Calu3 (cell line): ENCODE measurements at places on chromosomes 11 and 22. TPM values are rescaled to one million over a fixed set of nuclear protein-coding genes. Genes with fewer than 3 reads are reported as not detected.

DNA sequence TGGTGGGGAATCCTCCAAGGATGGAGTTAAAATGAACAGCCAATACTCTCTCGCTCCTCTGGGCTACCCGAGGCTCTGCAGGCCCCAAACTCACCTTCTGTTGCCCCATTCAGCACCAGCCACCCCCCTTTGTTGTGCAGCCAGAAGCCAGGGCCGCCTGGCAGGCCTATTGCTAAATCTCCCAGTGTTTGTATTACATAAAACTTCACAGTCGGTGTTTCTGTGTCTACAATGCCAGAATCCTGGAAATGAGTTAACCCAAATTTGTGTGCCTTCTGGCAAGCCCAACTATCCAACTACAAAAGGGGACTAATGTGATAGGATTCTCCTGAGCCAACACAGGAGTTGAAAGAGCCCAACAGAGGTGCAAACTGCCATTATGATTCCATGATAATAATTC lies 9.3 kb downstream of the KCNJ5 start:
- DNase-seq, result no peak

Gene PARVA
- total RNA-seq, result 18.3 and 22.9 TPM in 2 replicates

Gene OR56A1
- total RNA-seq, result not detected in 2 replicates

DNA sequence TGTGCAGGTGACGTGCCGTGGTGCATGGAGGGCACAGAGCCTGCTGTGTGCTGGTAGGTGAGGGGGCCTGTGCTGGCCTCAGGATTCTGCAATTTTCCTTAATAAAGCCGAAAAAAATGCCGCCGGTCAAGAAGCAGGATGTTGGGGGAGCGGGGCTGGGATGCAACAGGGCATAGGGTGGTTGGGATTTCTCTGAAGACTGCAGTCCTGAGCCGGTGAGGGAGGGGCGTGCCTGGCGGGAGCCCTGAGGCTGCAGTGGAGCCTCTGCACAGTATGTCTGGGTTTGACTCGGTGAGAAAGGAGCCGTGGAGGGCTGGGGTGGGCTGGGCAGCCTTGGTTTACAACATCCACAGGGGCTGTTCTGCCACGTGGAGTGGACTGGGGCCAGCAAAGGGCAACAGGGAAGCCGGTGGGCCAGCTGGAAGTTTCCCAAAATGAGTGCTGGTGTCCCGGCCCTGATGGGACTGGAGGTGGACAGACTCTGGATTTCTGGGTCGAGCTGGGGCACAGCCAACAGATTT lies 1.3 kb downstream of the CDHR5 start:
- no peak for DNase-seq

DNA sequence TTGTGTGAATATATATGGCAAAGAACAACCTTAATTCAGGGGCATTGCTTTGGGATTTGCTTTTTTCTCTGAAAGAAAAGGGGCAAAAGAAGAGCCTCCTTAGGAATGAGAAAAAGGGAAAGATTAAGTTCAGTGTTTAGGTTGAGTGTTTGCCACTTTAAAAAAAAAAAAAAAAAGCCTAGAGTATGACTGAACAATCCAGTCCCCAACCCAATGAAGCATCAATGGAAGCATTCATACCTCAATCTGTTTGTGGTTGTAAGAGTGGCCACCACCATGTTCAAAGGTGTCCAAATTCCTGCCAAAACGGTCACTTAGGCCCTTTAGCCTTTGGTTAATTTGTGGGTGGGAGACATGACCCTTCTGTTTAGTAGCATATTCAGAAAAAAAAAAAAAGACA lies 260.6 kb downstream of the SOX6 start:
- DNase-seq, result no peak

DNA sequence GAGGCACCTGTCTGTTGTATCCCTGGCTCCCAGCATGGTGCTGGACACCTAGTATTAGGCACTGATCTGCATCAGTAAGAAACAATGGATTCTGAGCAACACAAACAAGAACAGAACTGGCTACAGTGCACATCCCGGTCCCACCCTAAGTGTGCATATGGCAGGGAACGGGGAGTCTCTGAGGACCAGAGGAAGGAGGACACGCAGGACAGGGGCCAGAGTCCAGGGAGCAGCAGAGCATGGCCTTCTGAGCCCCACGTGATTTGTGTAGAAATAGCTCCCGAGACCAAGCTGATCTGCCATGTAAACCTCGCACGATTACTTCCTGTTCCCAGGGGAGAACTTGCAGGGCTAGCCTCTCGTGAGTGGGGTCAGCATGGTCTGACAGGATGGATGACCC lies 12.7 kb upstream of the SNX32 start:
- DNase-seq, result no peak

DNA sequence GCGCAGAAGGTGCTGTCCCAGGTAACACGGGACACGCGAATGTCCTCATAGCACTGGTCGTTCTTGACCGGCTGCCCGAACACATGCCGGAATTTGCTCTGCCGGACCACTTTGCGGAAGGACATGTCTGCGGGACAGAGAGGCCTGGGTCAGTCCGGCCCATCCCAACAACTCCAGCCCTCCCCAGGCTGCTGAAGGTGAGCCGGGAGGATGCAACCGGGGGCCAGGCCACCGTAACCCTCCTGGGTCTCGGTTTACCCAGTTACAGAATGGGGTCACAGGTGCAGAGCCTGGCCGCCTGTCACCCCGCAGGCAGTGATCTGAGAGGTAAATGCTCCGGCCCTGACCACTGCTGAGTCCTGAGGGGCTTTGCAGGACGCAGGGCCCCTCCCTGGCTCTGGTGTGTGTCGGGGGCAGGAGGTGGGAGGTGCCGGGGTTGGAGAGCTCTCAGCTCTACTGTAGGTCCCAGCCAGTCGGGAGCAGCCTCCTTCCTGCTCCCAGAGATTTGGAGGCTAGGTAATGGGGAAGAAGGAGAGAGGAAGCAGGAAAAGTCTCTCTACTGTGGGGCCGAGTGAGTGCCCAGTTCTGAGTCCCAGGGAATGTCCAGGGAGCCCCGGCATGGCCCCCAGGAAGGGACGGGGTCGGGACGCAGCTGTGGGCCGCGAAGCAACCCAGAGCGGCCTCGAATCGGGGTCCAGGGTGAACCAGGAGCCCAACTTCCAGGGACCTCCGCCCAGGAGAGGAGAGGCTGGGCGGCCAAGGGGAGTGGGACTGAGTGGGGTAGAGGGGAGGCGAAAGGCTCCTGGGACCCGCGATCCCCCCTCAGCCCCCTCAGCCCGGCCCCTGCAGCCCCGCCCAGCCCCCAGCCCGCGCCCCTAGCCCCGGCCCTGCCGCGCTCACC lies 522 bp downstream of the CORO1B start:
- no peak for DNase-seq

GRCh38 chr11:94870422-94870821 lies 102.3 kb downstream of the AMOTL1 start:
- no peak for DNase-seq
